ENCODE measurements at places on chromosomes 5 and 9.

- no peak for DNase-seq
These were observed 248.3 kb downstream of the FSTL4 start for GRCh38 chr5:133363807-133364587.

- no peak for DNase-seq
These were observed 214.8 kb downstream of the MPDZ start for GRCh38 chr9:13064676-13065075.

DNA sequence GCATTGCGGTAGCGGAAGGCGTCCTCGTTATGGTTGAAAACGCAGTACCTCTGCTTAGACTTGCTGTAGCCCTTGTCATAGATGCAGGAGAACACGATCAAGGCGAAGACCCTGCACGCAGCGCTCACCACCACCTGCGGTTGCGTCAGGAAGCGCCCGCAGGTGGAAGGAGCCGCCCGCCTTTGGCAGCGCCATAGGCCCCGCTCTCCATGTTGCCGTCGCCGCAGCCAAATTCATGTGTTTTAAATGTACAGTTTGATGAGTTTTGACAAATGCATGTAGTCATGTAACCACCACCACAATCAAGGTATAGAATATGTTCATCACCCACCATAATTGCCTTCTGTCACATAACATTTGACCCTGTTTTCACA lies 84.9 kb upstream of the CEP78 start:
- DNase-seq, result no peak

DNA sequence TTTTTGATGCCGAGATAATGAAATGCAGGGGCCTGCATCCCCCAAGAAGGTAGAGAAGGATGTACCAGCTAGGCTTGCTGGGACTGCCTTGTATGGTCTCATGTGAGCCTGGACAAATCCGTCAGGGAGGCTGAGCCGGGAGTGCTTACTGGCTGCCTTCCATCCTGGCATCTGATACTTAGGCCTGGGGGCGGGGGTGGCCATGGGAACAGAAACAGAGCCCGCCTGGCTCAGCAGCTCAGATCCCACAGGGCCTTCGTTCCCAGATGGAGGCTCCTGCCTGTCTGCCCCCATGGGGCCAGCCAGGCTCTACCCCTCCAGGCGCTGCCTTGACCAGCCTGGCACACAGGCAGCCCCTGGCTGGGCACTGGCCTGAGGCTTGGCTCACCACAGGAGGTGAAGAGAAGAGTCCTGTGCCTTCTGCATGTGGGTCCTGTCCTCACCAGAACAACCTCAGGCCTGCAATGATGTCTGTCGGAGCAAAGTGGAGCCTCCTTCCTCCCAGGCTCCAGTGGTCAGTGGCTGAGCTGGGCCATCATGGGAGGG lies 10.5 kb upstream of the SPATA31E1 start:
- DNase-seq, result no peak

- no peak for DNase-seq
These were observed 673.9 kb upstream of the RGMB start for GRCh38 chr5:98099448-98100105.

- DNase-seq, result no peak
These were observed 45.9 kb downstream of the AMBP start for GRCh38 chr9:114031948-114032840.

DNA sequence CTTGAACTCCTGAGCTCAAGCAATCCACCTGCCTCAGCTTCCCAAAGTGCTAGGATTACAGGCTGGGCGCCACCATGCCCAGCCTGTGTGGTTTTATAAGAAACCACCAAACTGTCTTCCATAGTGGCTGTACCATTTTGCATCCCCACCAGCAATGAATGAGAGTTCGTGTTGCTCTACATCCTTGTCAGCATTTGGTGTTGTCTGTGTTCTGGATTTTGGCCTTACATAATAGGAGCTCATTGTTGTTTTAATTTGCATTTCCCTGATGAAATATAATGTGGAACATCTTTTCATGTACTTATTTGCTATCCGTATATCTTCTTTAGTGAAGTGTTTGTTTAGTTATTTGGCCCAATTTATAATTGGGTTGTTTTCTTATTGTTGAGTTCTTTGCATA lies 29.8 kb downstream of the PHF2 start:
- no peak for DNase-seq

- no peak for DNase-seq
These were observed 15.5 kb upstream of the SOWAHA start for GRCh38 chr5:132797651-132798050.

GRCh38 chr5:39815711-39816110 lies 390.9 kb upstream of the DAB2 start:
- no peak for DNase-seq

DNA sequence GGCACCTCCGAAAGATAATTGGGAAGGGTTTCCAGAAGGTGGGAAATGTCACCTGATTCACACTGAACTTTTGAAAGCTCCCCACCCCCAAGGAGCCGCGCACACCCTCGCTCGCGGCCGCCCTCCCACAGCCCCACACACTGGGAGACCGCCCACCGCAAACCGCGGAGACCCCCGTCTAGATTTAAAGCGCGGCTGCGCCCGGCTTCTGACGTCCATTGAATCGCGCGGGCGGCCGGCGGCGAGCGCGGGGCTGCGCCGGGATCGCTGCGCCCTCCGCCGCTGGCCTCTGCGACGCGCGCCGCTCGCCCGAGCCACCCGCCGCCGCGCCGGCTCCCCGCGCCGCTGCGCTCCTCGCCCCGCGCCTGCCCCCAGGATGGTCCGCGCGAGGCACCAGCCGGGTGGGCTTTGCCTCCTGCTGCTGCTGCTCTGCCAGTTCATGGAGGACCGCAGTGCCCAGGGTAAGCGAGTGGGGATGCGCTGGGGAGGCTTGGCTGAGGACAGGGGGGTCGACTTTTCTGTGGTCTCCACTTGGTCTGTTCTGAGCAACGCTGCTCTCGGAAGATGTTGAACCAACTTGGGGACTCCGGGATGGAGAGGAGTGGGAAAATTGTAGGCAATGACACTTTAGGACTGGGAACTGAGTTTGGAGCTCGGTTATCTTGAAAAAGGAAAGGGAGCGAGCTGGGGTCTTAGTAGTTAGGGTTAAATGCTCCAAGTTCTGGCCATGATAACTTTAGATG lies at the start of gene FST:
FST (plus strand) TSS at position 214 of the 743 bp plus-strand sequence; CDS start at position 377, 163 bp downstream.
- no peak for DNase-seq

DNA sequence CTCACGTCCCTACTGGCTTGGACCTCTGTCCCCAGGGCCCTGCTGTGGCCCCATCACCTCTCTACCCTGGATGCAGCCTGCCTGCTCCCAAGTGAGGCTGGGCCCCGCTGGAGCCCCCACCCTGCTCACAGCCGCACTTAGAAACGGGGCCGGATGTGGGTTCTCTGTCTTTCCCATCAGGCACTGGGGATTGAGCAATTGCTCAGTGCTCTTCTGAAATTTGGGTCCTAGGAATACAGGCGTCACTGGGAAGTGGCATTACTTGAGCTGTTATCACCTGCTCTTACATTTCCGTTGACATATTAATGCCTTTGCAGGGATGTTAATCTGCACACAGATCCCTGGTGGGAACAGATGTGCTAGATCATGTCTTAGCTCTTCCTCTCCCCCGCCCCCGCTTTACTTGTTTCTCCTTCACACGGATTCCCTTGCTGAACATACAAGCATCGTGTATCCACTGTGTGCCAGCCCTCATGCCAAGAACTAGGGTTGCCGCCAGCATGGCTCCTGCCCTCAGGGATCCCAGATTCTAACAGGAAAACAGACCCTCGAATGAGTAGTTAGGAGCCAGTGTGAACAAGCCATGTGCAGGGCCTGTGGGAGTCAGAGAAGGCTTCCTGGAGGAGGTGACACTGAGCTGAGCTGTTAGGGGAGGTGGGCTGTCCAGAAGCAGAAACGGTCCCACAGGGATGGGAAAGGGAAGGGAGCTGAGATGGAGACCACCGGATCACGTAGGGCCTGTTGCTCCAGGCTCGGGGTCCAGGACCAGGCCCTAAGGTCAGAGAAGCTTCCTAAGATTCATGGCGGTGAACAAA lies 65.1 kb downstream of the NEK6 start:
- DNase-seq, result no peak

GRCh38 chr9:14455243-14455642 lies 141.3 kb upstream of the NFIB start:
- DNase-seq, result no peak

DNA sequence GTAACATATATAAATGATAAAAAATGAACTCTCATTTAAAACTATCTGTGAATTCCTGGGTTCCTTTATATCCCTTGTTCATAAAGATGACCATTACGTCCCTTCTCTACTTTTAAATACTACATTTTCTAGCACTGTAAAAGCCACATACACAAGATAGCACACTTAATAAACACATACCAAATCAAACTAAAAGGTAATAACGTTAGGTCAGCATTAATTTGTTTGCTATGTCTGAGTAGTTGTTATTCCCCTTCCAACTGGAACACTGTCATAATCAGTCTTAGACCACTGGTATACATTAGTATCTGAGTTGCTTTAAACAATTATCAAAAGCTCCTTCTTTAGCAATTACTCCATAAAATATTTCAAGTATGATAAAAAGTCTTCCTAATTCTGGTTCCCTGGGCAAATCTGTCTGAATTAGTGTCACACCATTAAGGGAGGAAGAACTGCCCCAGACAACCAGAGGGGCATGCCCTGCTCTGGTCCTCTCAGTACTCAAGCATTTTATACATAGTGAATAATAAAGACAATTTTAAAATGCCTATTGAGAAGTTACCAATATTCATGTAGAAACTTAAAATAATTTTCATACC lies 98.1 kb downstream of the RAPGEF6 start:
- DNase-seq, result no peak

GRCh38 chr5:76612942-76613341 lies 10.3 kb downstream of the F2RL2 start:
- DNase-seq, result no peak

GRCh38 chr5:10366310-10367272 lies 13.1 kb downstream of the MARCHF6 start:
- DNase-seq, result no peak

- DNase-seq, result no peak
These were observed 87.0 kb downstream of the ANGPTL2 start for GRCh38 chr9:127035423-127035822.

DNA sequence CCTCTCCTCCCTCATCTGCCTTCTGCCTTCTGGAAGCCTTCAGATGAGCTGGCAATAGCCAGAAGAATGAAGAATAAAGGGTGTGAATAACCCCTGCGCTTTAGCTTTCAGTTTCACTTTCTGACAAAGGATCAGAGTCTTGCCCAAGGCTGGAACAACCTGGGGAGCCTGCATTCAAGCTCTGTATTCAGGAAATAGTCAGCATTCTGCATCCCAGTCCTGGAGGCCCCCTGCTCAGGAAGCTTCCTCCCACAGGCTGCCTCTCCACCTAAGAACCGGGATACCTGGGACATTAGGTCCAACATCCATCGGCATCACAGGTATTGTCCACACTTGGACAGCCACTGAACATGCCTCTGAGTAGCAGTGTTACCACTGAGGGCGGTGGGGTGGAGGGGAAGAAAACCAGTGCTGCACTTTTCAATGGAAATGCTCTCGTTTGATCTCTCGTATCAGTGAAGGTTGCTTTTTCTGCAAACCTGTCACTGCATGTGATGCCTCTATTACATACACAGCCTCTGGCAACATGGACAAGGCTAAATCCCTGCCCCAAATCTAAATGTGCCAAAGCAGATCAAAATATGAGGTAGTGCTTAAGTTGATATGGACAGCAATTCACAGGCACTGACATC lies 39.8 kb upstream of the ACO1 start:
- DNase-seq, result no peak

- DNase-seq, result no peak
These were observed 59.7 kb upstream of the SNCAIP start for GRCh38 chr5:122252319-122252718.

DNA sequence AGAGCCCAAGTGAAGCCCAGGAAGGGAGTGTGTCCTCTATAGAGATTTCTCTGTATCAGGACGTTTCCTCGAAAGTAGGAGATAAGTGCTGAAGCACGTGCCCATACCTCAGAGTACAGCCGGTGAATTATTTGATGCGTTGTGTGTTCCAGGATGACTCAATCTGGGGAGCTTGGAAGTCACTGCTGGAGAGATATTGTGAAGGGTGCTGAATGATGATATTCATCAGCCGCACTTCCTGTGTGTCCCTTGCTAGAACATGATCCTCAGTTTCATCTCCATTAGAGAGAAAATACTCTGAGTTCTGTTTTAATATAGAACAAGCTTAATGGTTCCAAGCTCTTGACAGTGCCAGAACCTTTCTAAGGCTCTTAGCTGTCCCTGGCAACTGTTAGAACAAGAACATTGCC lies 402.3 kb upstream of the ADAMTSL1 start:
- no peak for DNase-seq

DNA sequence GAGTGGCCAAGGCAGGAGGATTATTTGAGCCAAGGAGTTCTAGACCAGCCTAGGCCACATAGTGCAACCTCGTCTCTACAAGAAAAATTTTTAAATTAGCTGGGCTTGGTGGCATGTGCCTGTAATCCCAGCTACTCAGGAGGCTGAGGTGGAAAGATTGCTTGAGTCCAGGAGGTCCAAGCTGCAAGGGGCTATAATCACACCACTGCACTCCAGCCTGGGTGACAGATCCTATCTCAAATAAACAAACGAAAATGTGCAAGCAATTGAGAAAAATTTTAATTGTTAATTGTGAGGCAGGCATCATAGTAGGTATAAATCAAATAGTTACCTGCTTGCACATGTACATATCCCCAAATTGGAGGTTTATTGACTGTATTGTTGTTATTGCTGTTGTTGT lies 15.3 kb downstream of the ALDH7A1 start:
- no peak for DNase-seq

GRCh38 chr5:177319913-177320588 lies 8.4 kb upstream of the MXD3 start:
- DNase-seq, result no peak

DNA sequence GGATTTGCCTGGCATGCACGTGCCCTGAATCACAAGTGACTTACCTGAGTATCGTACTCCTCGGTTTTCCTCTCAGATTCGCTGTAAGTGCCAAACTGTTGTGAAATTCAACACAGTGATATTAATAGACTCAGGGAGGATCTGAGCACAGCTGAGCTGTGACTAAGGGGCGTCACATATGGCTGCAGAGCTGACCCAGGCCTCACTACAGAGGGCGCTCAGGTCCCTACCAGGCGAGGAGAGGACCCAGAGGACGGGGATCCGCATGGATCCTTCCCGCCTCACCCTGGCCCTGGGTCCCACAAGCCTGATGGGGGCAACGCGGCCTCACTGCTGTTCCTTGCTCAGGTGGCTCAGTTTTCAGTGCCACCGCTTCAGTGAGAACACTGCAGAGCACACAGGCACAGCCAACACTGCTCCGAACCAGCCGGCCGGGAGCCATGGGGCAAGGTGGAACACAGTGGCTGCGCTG lies 20.1 kb downstream of the CLPTM1L start:
- DNase-seq, result no peak

- DNase-seq, result peak; percentile 49
These were observed 28.3 kb upstream of the TGFBR1 start for GRCh38 chr9:99076483-99077171.

Measured in CD4-positive, alpha-beta T cell treated with Interferon gamma for 1 hour (primary cell).